ENCODE measurements at places on chromosomes 11 and 22. TPM values are rescaled to one million over a fixed set of nuclear protein-coding genes. Genes with fewer than 3 reads are reported as not detected.

- H3K4me3 ChIP-seq: no peak within 1 kb of the TSS
- H3K36me3 ChIP-seq: peaks cover 3% of the 10 kb centered on the region
- peaks cover 23% of the 10 kb centered on the region for H3K27me3 ChIP-seq
- no peak for DNase-seq
- no peaks in the 10 kb centered on the region for H3K4me1 ChIP-seq
- H3K27ac ChIP-seq: no peak within 1 kb of the TSS
Observed at GRCh38 chr11:63369165-63369970, at the start of gene SLC22A9. TSS of gene SLC22A9 (plus strand) at chr11:63369785. CDS start at chr11:63370057, 272 bp downstream.

EMID1 gene
- total RNA-seq: 6.0 TPM

DNA sequence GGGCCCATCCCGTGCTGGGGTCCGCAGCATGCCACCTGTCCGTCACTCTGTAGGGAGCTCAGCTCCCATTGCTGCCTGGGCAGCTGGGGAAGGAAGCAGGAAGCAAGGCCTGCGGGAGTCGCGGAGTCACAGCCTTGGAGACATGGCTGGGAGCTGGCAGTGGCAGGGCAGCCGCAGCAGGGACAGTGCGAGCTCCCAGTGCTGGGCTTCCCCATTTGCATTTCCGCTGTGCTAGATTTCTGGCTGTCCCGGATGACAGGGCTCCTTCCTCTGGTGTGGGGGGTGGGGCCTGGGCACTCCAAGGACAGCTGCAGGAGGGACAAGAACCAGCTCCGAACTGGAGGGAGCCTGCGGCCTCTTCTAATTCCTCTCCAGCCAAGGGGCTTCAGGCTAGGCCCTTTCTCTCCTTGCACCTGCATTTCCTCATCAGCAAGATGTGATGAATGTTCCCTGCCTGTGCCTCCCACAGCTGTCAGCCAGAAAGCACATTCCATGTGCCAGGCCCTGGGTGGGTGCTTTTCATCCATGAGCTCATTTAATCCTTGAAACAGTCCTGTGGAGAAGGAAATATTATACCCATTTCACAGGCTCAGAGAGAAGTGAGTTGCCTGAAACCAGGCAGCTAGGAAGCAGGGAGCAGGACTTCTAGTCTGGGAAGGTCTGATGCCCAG lies 48.0 kb downstream of the MYO7A start:
- no peak overlapping the region for H3K4me3 ChIP-seq
- peak; percentile 66 for DNase-seq
- peaks cover 54% of the 10 kb centered on the region for H3K4me1 ChIP-seq
- peaks cover 8% of the 10 kb centered on the region for H3K27me3 ChIP-seq
- no peaks in the 10 kb centered on the region for H3K36me3 ChIP-seq
- peak overlapping the region; percentile 88 for H3K27ac ChIP-seq

KCNK7 gene
- 2.0 TPM for total RNA-seq

BRSK2 gene
- 34.5 TPM for total RNA-seq

CCDC81 gene
- 1.0 TPM for total RNA-seq

- no peak for DNase-seq
- H3K4me3 ChIP-seq: no peak overlapping the region
- H3K27me3 ChIP-seq: no peaks in the 10 kb centered on the region
- peaks cover 12% of the 10 kb centered on the region for H3K4me1 ChIP-seq
Observed at GRCh38 chr11:91199866-91200265, 977.0 kb upstream of the CHORDC1 start.

GRCh38 chr11:46930089-46930488 lies 6.5 kb upstream of the CSTPP1 start:
- no peak overlapping the region for H3K4me3 ChIP-seq
- no peaks in the 10 kb centered on the region for H3K4me1 ChIP-seq
- no peak overlapping the region for H3K27ac ChIP-seq
- H3K27me3 ChIP-seq: peaks cover 12% of the 10 kb centered on the region
- DNase-seq: no peak
- peaks cover 6% of the 10 kb centered on the region for H3K36me3 ChIP-seq

MOV10L1 gene
- not detected for total RNA-seq

GRCh38 chr11:58742981-58743880 lies 11.5 kb upstream of the GLYAT start:
- no peak overlapping the region for H3K27ac ChIP-seq
- peaks cover 10% of the 10 kb centered on the region for H3K27me3 ChIP-seq
- peaks cover 52% of the 10 kb centered on the region for H3K36me3 ChIP-seq
- no peaks in the 10 kb centered on the region for H3K4me1 ChIP-seq
- DNase-seq: no peak

- no peak for DNase-seq
- no peak overlapping the region for H3K4me3 ChIP-seq
- no peaks in the 10 kb centered on the region for H3K27me3 ChIP-seq
- no peak overlapping the region for H3K27ac ChIP-seq
- H3K4me1 ChIP-seq: peaks cover 25% of the 10 kb centered on the region
Observed at GRCh38 chr11:70473186-70473872, 75.0 kb downstream of the CTTN start.

DNA sequence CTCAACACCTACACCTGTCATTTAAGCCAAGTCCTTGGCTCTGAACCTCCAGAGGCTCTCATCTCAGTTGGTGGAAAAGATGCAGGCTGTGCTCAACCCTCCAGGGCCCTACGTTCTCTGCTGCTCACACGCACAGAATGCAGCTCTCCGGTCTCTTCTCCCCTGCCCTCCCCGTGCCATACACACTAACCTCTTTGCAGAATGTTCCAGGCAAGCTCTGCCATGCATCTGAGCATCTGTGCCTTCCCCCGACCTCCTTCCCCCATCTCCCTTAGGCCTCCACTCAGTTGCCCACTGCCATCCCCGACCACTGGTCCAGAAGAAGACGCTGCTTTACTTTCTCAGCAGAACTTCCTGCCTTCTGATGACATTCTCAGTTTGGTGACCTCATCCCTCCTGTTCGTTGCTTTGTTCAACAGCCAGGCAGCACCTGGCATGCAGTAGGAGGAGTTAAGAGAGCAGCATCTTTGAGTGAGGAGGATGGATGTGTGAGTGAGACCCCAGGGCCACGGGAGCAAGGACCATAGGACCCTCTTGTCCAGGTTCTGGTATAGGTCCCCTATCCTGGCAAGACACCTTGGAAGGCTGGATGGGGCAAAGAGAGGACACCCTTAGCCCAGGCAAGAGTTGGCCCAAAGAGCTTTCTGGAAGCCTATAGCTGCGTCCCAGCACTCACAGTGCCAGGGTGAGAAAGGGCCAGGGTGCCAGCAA lies 598.0 kb downstream of the BRD1 start:
- H3K36me3 ChIP-seq: no peaks in the 10 kb centered on the region
- H3K27me3 ChIP-seq: peaks cover 2% of the 10 kb centered on the region
- H3K4me1 ChIP-seq: no peaks in the 10 kb centered on the region
- DNase-seq: no peak

MACROD1 gene
- total RNA-seq: 36.9 TPM

RAB36 gene
- total RNA-seq: 1.1 TPM

VWA5A gene
- total RNA-seq: 23.1 TPM

GPR83 gene
- total RNA-seq: 0.48 TPM

DNA sequence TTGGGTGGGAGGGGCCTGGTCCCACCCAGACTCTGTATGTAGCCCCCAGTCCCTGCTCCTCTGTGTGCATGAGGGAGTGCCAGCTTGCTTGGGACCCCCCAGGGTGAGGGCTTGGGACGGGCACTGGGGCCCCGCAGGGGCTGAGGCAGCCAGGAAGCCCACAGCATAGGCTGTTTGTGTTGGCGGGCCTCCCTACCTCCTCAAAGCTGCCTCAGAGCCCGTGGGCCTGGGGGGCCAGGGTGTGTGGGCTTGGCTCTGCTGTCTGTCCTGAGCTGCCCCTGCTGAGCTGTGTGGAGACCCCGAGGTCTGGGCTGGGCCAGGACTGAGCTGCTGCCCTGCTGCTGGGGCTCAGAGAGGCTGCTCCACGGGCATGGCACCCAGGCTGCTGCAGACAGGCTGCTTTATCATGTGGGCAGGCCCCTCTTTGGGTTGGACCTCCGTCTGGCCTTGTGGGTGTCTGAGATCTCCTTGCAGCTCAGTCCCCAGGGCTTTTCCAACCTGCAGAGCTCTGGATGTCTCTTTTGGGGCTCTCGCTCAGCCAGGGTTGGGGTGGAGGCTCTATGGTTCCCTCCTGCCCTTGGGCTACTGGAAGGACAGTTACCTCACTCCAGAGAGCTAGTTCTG lies 3.3 kb downstream of the TSPAN4 start:
- H3K27me3 ChIP-seq: no peaks in the 10 kb centered on the region
- peaks cover under 1% of the 10 kb centered on the region for H3K36me3 ChIP-seq
- H3K4me3 ChIP-seq: no peak overlapping the region
- no peak overlapping the region for H3K27ac ChIP-seq
- DNase-seq: no peak

GRCh38 chr11:128776424-128777284 lies 82.8 kb downstream of the FLI1 start:
- H3K36me3 ChIP-seq: no peaks in the 10 kb centered on the region
- peak; percentile 82 for DNase-seq
- peaks cover 20% of the 10 kb centered on the region for H3K27me3 ChIP-seq
- no peak overlapping the region for H3K27ac ChIP-seq
- H3K4me3 ChIP-seq: peak overlapping the region; percentile 35
- H3K4me1 ChIP-seq: peaks cover 41% of the 10 kb centered on the region

E2F8 gene
- 10.7 TPM for total RNA-seq

- H3K4me1 ChIP-seq: peaks cover 36% of the 10 kb centered on the region
- peaks cover 10% of the 10 kb centered on the region for H3K36me3 ChIP-seq
- peak overlapping the region; percentile 73 for H3K4me3 ChIP-seq
- no peak overlapping the region for H3K27ac ChIP-seq
- DNase-seq: peak; percentile 62
- peaks cover 54% of the 10 kb centered on the region for H3K27me3 ChIP-seq
Observed at GRCh38 chr11:72239313-72239848, 4.6 kb downstream of the PHOX2A start.

DNA sequence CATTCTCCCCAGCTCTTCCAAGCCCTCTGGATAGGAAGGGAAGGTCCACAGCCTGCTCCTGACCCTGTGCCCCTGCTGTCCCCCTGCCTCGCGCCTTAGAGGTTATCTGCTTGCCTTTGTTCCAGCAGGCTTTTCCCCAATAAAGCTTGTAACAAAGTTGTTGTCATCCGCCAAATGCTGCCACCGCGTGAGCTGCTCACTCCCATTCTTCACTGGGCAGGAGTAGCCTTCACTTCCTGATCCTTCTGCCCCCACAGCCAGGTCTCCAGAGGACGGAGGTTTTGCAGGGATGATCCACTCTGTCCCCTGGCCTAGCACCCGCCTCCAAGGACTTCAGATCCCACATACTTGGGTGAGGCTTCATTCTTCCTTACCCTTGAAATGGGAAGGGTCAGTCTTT lies 94.0 kb upstream of the RASSF10 start:
- H3K4me3 ChIP-seq: peak overlapping the region; percentile 55
- H3K27ac ChIP-seq: peak overlapping the region; percentile 99
- peaks cover 21% of the 10 kb centered on the region for H3K36me3 ChIP-seq

GRCh38 chr11:3094223-3094824 lies 37.1 kb upstream of the CARS1 start:
- peaks cover 4% of the 10 kb centered on the region for H3K36me3 ChIP-seq
- peaks cover 23% of the 10 kb centered on the region for H3K4me1 ChIP-seq
- H3K27me3 ChIP-seq: peaks cover 7% of the 10 kb centered on the region
- no peak overlapping the region for H3K27ac ChIP-seq
- no peak overlapping the region for H3K4me3 ChIP-seq
- no peak for DNase-seq

- no peak overlapping the region for H3K27ac ChIP-seq
- no peaks in the 10 kb centered on the region for H3K27me3 ChIP-seq
- no peak for DNase-seq
- H3K36me3 ChIP-seq: no peaks in the 10 kb centered on the region
Observed at GRCh38 chr11:111571829-111572501, 30.3 kb upstream of the SIK2 start.

GRCh38 chr11:61327669-61328071 lies 5.2 kb downstream of the DDB1 start:
- no peaks in the 10 kb centered on the region for H3K27me3 ChIP-seq
- DNase-seq: no peak
- no peak overlapping the region for H3K4me3 ChIP-seq
- H3K27ac ChIP-seq: 0 out of 2 replicates have a peak overlapping the region, but pooled peaks have one; percentile 16
- peaks cover 57% of the 10 kb centered on the region for H3K36me3 ChIP-seq
- H3K4me1 ChIP-seq: peaks cover 16% of the 10 kb centered on the region

DNA sequence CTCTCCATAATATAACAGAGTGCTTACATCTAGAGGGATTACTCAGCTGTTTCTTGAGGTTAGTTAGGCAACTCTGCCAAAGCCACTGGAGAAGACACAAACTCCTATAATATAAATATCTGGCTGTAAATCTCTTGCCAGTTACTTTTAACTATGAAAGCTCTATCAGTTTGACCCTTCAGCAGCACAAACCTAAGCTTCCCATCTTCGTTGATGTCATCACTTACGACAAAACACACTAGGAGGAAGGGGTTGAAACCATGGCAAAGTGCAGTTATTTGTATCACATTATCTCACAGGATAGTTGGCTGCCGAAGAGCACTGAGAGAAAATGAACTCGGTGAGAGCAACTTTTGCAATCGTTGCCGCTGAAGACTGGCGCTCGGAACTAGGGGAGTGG lies 922.1 kb downstream of the OPCML start:
- no peaks in the 10 kb centered on the region for H3K36me3 ChIP-seq
- H3K4me1 ChIP-seq: 0 out of 2 replicates have a peak, but pooled peaks cover 3% of the 10 kb centered on the region
- no peak overlapping the region for H3K4me3 ChIP-seq
- DNase-seq: no peak
- H3K27ac ChIP-seq: no peak overlapping the region

DNA sequence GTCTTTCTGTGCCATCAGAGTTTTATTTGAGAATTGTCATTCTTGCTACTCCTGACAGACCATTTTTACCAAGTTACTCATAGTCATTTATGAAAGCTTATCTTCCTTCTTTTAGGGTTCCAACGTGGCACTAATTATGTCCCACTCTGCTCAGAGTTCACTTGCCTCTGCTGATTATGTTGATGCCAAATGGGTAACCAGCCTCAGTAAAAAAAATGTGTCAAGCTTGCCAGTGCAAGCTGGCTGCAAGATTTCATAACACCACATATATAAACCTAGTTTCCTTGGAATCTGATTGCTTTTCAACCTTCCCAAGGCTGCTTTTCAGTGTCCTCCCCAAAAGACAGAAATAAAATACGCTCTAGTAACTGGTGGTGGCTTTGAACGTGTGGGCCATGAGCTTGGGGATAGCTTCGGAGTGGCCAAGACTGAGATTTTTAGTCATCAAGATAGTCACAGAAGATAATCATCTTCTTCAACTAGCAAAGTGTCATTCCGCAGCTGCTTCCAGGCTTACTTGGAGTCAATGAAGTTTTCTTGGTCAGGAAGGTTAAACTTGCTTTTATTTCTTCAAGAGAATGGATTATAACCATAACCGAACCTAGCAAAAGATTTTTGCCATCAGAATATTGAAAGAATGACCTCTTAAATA lies 29.5 kb upstream of the APOA1 start:
- no peak for DNase-seq
- no peak overlapping the region for H3K27ac ChIP-seq
- H3K4me1 ChIP-seq: no peaks in the 10 kb centered on the region
- H3K4me3 ChIP-seq: no peak overlapping the region
- H3K27me3 ChIP-seq: no peaks in the 10 kb centered on the region

DNA sequence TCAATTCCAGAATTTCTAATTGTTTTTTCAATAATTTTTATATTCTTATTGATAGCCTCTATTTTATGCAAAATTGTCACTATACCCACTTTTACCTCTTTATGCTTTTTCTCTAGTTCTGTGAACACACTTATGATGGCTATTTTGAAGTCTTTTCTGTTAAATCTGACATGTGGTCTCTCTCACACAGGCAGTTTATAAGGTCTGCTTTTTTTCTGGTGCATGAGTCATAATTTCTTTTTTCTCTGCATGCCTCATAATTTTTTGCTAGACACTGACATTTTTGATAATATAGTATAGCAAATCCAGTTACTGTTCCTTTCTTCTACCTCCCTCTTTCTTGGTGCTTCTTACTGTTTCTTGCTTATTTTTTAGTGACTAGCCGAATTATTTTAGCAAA lies 36.0 kb downstream of the ZBTB44 start:
- H3K36me3 ChIP-seq: peaks cover 4% of the 10 kb centered on the region
- no peak for DNase-seq
- no peaks in the 10 kb centered on the region for H3K27me3 ChIP-seq
- H3K4me3 ChIP-seq: no peak overlapping the region

Measured in WTC11 (cell line).